ENCODE measurements at places on chromosomes 6 and 20.

DNA sequence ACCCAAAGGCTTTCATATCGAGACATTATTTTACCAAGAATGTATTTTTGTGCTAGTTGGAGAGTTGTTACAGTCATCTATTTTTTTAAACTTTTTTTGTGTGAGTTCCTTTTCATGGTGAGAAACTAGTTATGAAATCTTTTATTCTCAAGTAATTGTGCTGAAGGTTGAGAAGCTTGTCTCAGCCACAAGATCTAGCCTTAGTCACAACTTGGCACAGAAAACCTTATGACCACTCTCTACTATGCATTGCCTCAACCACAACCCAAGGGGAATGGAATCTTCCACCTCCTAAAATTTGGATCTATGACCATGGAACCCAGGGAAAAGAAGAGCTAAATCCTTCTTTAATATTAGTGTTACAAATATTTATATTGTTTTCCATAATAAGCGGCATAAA lies 58.5 kb downstream of the HS3ST5 start:
- DNase-seq: no peak

- peak; percentile 5 for DNase-seq
Observed at GRCh38 chr6:88725111-88725975, 238.1 kb downstream of the RNGTT start.

DNA sequence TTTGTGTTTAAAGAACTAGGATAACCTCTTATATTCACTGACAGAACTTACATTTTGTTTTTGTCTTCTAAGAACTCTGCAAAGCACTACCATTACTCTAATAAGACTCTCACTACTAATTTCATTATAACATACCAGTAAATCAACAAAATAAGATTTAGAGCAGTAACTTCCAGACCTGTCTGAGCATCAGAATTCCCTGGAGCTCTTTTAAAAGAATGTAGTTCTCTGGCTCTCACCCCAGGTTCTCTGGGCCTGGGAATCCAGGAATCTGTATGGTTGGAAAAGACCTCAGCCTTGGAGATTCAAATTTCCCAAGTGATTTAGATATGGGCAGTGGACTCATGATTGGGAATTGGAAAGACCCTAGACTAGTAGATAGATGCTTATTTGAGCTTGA lies 89.4 kb downstream of the JAG1 start:
- no peak for DNase-seq

DNA sequence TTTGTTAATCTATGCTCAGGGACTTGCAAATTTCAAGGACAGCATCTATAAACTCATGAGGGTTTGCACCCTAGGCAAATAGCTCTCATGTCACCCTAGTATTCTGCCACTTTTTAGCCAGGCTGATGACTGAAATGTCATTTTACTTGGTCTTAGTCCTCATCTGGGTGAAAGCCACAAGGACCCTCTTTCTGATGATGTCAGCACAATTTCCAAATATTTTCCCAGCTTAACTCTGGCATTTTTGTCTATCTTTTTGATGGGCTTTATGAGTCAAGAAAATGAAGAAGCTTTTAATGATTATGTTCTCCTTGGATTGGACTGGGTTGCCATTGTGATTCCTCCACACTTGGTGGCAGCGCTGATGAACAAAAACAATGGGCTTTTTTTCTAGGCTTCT lies 420.1 kb upstream of the BTBD3 start:
- no peak for DNase-seq

DNA sequence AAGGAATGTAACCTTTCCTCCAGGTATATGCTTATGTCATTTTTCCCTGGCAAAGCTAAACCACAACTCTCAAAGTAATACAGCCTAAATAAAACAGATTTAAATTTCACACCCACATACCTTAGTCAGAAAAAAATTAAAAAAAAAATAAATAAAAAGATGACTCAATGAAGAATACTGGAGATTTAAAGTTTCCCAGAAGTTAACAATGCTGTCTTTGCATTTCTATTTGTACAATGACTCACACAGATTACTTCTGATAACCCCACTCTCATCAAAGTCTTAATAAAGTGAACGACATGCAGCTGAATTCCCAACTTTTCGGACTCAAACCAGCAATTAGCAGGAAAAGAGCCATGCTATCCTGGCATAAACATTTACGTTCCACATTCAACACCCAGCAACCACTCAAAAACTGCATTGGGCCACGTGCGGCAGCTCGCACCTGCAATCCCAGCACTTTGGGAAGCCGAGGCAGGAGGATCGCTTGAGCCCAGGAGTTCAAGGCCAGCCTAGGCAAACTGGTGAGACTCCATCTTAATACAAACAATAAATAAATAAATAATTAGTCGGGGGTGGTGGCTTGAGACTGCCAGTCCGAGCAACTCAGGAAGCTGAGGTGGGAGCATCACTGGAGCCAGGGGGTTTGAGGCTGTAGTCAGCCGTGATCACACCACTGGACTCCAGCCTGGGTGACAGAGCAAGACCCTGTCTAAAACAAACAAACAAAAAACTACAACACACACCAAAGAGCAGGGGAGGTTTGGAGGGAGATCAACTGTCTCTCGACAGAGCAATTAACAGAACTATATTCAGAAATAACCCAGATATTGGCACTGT lies 130.5 kb downstream of the WDR27 start:
- DNase-seq: no peak
